Left lobe of liver (tissue), 2 donors: ENCODE measurements at places on chromosomes 2 and 18.
A peak's percentile ranks its signal among the peaks of the same experiment; 100 is the strongest.

DNA sequence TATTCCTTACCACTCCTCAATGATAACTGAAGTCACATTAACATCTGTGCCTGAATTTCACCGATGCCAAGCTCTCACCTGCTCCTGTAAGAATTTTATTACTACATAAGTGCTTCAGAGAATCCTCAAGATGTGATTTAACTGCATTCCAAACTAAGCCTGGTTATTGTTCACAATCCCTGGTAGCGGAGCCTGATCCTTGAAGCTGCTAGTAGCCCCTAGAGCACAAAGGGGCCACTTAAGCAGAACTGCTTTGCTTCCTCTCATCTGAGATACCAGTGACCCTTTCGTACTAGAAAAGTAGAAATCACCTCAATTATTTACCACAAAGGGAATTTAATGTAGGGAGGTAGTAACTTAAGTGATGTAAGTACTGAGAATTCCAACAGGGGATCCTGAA, 529.6 kb downstream of the CPS1 start:
- DNase-seq = no peak

- no peak for DNase-seq
Observed at GRCh38 chr2:144701259-144701658, 181.3 kb upstream of the ZEB2 start.

- DNase-seq = no peak
Observed at GRCh38 chr18:9561759-9562158, 52.6 kb downstream of the PPP4R1 start.

- no peak for DNase-seq
Observed at GRCh38 chr2:146228466-146229058, 1616.3 kb upstream of the ACVR2A start.

DNA sequence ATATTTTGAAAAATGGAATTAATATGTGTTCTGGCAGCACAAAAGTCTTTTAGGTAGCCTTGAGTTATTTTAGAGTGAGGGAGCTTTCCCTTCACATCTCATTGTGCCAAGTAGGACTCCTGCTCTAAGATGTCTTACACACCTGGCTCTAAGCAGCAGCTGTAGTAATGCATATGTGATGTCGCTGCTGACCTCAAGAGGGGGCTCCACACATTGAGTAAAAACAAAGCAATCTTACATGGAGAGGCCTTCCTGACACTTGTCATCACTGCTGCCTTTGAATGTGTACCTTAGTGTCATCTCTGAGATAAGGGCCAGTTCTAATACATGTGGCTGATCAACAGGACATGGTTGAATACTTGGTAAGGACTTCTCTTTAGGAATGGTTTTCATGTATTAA, 75.8 kb downstream of the ACTR3 start:
- no peak for DNase-seq

- DNase-seq = peak; percentile 95
Observed at GRCh38 chr2:42792583-42793333, at the start of gene HAAO. Gene HAAO (minus strand): TSS chr2:42792583. CDS start chr2:42792536, 47 bp downstream.

DNA sequence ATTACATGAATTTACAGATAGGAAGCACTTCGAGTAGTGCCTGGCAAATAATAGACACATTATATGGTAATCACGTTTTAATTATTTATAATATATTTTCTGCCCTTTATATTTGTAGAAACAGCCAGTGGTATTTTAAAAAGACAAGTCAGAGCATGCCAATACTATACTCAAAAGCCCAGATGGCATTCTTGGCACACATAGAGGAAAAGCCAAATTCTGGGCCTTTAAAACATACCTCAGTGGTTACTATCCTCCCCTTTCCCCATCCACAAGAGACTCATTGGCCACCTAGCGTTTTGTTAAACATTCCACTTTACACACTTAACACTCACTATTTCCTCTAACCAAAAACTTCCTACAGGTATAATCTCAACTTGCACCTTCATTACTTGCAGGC, 63.3 kb upstream of the ZNF804A start:
- DNase-seq = no peak

DNA sequence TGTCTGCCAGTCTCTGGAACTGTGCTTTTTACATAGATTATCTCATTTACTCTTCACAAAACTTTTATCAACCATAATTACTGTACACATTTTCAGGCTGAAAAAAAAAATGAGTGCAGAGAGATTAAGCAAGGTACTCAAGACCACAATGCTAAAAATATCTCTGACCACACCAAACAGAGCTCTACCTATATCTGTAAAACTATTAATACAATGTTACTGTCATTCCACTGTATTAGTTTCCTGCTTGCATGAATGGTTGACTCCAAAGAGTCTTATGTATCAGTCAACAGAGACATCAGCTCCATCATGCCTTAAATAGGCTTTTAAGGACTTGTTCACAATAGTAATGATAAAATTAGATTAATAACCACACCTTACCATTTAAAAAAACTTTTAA, 134.7 kb upstream of the CCDC150 start:
- DNase-seq = no peak
